ENCODE measurements at places on chromosomes 2 and 18.

GRCh38 chr2:237051861-237052260 is 33.8 kb upstream of the COPS8 start:
- no peak for DNase-seq

DNA sequence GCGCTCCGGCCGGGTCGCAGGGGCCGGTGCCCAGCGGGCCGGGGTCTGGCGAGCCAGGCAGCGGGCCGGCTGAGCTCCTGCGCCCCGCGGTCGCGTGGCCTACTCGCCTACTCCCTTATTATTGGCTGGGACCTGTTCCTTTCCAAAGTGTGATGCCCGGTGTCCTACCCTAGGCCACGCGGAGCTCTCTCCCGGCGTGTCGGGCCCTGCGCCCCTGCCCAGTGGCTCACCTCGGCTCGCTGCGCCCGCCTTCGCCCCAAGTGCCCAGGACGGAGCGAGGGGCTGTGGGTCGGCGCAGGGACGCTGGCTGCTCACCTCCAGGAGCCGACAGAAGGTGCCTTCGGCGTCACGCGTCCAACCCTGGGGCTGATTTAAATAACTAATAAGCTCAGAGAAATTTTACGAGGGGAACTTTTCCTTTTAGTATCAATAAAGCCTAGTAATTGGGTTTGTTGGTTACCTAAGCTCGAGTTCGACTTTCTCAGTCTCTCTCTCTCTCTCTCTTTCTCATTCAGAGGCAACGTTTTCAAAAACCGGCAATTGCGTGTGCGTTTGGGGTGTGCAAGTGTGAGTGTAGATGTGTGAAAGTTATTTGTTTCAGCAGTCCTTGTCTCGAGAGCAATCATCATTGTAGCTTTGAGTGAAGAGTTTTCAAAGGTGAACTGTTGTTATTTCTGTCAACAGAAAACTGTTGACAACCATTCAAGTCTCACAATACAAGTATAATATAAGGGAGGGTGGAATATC is 7.0 kb upstream of the SATB2 start:
- DNase-seq: no peak

- DNase-seq: no peak
These were observed 66.3 kb downstream of the RTTN start for GRCh38 chr18:70139138-70139537.

DNA sequence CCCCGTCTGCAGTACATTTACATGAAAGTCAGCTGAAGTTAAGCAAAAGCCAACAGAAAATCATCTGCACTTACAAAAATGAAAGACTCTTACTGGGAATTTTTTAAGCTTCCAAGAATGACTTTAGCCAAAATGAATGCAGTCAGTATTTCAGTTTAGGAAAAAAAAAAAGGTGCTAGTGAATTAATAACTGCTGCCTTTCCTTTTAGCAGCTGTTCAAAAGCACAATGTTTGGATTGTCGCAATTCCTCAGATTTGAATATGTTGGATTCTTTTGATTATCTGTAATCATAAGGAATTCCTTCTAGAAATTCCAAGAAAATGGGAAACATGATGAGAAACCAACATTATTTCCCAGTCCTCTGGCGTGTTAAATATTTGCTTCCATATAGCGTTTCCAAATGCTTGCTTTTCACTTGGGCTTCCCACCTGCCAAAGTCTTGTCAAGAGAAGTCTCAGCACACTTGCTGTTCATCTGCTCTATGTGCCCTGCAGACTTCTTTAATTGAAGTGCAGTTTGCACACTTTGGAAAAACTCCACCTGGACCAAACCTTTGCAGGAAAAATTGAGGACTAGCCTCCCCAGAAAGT is 653.0 kb upstream of the SLC39A10 start:
- DNase-seq: no peak

- DNase-seq: no peak
These were observed 25.1 kb upstream of the SP3 start for GRCh38 chr2:173990245-173990644.

- no peak for DNase-seq
These were observed 118.3 kb downstream of the MGAT5 start for GRCh38 chr2:134372141-134372540.

DNA sequence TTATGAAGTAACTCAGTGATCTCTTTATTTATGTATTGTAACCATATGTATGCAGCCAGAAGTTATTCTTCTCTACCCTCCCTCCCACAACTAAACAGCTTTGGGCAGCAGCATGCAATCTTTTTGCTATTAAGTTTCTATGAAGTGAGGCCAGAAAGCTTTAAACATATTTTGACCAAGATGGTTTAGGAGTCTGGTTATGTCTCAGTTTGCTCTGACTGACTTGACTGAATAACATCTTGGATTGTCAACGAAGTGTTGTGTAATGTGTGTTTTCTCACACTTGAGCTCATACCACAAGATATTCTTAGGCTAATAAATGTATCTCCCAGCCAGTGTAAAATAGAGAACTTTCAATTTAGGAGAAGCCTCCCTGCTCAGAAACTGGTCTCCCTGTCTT is 104.3 kb downstream of the TTC27 start:
- DNase-seq: no peak

GRCh38 chr2:181465676-181466375 is 8.6 kb downstream of the ITGA4 start:
- no peak for DNase-seq

- no peak for DNase-seq
These were observed 315.8 kb upstream of the POU3F3 start for GRCh38 chr2:104538077-104538476.

- DNase-seq: peak; percentile 33
These were observed 100.0 kb upstream of the PKDCC start for GRCh38 chr2:41947701-41948396.

- DNase-seq: no peak
These were observed 90.9 kb upstream of the CERS6 start for GRCh38 chr2:168365094-168365621.

GRCh38 chr2:47360927-47361326 is 42.0 kb upstream of the MSH2 start:
- no peak for DNase-seq

DNA sequence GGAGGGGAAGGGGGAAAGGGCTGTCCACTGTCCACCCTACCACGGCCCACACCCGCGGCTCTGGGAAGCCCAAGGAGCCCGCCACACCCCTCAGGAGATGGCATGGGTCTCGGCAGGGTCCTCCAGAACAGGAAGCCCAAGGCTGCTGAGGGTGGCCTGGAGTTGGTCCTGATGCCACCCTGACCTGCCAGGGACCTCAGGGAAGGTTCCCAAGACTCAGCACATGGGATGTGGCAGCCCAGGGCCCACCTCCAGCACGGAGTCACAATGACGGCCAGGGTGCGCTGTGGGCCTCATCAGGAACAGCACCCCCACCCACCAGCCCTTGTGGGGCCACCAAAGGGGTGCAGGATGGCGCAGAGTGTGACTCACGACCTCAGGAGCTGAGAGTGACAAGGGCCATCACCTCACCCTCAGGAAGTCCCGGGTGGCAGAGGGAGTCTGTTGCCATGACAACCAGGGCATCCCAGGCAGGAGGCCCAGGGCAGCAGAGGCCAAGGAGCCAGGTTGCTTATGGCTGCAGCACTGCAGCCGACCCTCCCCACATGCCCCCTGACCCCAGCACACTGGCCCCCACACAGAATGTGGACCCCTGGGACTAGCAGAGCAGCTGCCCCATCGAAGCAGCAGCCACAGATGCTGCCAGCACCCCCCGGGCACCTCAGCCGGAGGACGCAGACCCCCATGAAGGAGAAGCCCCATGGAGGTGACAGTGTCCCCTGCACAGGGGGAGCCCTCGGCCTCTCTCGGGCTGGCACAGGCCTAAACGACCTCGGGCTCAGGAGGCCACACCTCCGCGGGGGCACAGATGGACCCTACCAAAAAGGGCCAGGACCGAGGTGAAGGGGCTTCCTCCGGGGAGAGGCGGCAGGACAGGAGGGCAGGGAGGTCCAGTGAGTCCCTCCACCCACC is 34.3 kb downstream of the KIF1A start:
- peak; percentile 32 for DNase-seq

DNA sequence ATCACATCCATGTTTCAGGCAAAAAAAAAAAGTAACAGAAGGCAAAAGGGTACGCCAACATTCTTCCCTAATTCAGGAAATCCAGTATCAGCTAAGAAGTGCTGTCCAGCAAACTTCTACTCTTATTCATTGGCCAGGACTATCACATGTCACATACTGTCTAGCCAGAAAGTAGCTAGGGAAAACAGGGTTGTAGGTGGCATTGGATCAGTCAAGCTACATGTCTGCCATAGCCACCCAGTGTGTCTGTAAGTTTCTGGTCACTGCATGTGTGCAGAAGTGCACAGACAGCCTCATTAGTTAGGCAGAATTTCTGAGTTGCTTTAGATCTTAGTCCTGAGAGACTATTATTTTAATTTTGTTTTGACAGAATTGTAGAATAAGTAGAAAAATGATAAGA is 465.3 kb upstream of the NRP2 start:
- no peak for DNase-seq

DNA sequence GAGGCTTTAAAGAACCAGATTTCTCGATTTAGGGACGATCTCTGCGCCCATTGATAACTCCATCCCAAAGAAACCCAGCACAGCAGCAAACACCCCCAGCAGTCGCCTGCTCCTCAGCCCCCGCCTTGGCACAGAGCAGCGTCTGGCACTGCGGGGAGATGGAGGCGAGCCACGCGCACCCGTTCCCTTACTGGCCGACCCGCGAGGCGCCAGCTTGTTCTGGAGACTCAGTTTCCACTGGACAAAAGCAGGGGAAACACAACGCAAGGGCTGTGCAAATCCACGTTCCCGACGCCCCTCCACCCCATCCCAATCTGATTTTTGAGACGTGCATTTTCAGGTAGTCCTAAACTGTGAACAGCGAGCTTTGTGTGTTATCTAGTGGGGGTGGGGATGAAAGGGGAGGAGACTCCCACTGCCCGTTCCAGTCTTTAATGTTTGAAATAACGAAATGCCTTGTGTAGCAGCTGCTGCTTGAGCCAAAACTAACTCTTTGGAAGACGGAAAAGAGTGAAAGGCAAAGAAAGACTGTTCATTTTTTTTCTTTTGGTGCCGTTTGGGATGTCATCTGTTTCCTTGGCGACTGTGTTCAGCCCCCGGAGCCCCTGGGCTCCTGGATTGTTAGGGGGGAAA is 143.2 kb downstream of the MEIS1 start:
- no peak for DNase-seq

GRCh38 chr18:12159446-12159845 is 65.8 kb downstream of the ANKRD62 start:
- no peak for DNase-seq

- no peak for DNase-seq
These were observed 136.7 kb downstream of the ANTXR1 start for GRCh38 chr2:69149631-69150215.

DNA sequence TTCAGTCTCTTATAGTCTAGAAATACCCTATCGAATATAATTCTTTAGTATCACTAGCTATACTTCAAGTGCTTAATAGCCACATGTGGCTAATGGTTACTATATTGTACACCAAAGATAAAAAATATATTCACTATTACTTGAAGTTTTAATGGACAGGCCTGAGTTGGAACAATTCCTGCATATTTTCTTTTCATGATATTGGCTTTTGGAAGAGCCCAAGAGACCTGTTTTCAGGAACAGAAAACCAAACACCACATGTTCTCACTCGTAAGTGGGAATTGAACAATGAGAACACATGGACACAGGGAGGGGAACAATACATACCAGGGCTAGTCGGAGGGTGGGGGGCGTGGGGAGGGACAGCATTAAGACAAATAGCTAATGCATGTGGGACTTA is 334.4 kb upstream of the TRIB2 start:
- DNase-seq: no peak

DNA sequence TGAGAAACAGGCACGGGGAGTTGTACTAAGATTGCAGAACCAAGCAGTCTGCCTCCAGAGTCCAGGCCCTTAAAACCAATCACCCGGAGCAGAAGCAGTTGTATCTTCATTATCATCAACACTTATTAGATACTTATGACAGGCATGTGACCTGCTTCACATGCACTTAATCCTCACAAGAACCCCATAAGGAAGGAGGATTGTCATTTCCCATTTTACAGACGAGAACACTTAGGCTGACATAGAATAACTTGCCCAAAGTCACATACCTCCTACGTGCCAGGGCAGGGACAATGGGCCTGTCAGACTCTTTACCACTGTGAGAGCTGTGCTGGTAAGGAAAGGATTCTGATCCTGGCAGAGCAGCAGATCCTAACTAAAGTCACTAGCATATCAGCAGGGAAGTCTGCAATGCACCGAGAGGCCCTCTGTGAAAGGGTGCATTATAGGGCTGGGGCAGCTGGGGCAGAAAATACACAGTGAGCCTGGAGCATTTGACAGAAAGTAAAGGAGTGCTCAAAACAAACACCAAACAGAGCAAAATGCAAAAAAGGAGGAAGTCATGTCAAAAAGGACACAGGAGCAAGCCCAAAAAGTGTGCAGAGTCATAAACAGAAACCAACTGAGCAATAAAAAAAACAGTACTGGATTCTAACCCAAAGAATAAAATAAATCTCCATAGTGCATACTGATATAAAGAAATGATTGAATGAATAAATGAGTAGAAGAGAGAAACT is 55.9 kb upstream of the SP3 start:
- no peak for DNase-seq

DNA sequence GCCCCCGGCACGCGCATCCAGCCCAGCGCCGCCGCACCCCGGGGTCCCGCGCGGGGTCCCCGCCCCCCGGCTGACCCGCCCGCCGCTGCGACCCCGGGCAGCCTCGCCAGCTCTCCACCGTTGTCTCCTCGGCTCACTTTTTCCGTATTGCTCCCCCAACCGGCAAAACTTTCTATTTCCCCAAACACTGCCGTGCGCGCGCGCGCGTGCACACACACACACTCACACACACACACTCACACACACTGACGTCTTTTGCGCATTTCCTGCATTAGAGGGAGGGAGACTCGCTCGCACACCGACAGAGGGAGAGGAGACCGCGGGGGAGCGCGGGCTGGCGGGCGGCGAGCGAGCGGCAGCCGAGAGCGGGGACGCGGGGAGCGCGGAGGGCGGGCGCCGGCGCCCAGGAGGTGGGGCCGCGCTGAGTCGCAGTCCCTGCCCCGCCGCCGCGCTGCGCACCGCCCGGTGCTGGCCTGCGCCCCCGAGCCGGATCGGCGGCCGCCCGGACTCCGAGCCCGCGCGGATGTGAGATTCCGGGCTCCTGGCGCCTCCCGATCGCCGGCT is 542 bp upstream of the PRKCE start:
- peak; percentile 77 for DNase-seq

DNA sequence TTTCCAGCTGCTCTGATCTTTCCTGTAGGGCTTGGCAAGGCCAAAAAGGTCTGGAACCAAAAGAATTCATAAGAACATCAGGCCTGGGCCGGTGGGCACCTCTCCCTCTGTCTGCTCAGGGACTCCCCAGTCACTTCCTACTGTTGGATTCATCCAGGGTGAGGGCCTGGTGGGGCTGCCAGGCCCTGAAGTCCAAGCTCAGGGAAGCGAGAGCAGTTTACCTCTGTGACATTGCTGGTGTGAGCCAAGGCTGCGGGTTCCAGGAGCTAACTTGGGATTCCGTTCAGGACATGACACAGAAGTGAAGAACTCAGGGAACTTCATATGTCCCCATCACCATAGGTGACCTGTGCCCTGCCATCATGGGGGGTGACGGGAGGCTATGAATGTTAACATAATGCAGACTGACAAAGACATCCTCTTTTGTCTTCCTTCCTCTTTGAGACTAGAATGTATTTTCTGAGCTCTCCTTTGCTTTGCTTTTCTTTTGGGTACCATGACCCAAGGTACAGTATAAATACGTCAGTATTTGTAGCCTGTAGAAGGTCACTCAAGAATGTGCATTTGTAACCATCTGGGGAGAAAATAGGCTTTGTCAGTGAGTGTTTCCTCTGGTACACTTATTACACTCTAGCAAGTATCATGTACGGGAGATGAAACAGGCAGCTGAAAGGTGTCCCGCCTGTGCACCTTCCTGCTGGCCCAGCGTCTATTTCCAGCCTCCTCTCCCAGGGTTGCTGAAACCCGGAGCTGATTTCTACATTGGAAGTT is 130.5 kb upstream of the SLC1A4 start:
- no peak for DNase-seq

- no peak for DNase-seq
These were observed 45.2 kb downstream of the DOK1 start for GRCh38 chr2:74599676-74600075.
